ENCODE measurements at places on chromosomes 11 and 22. TPM values are rescaled to one million over a fixed set of nuclear protein-coding genes. Genes with fewer than 3 reads are reported as not detected.

DNA sequence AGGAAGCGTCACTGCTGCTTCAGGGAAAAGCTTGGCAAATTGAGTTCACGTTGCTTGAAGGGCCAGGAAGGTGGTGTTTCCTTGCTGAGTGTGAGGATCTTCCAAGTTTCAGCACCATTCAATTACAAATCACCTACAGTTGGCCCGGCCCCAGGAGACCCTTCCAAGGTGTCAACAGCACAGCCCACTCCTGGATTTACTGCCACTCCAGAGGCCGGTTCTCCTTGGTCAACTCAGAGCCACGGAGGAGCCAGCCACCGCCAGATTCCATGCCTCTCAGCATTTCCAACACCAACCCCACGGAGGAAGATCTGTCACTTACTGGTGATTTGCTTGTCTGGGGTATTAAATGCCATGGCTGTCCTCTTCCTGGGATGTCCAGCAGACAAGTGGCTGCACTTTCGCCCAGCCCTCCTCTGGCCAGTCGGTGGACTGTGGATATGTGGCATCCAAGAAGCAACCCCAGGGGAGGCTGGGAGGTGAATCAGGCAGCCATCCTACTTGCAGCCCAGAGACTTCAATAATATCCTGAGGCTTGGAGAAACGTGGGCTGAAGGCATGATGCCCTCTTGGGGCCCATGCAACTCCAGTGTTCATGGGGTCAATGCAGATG is 74.1 kb upstream of the SHANK2 start:
- H3K4me1 ChIP-seq = no peaks in the 10 kb centered on the region
- no peak for DNase-seq

The KLHDC7B gene
- 5.1 TPM for total RNA-seq

The NRXN2 gene
- 0.55 TPM for total RNA-seq

DNA sequence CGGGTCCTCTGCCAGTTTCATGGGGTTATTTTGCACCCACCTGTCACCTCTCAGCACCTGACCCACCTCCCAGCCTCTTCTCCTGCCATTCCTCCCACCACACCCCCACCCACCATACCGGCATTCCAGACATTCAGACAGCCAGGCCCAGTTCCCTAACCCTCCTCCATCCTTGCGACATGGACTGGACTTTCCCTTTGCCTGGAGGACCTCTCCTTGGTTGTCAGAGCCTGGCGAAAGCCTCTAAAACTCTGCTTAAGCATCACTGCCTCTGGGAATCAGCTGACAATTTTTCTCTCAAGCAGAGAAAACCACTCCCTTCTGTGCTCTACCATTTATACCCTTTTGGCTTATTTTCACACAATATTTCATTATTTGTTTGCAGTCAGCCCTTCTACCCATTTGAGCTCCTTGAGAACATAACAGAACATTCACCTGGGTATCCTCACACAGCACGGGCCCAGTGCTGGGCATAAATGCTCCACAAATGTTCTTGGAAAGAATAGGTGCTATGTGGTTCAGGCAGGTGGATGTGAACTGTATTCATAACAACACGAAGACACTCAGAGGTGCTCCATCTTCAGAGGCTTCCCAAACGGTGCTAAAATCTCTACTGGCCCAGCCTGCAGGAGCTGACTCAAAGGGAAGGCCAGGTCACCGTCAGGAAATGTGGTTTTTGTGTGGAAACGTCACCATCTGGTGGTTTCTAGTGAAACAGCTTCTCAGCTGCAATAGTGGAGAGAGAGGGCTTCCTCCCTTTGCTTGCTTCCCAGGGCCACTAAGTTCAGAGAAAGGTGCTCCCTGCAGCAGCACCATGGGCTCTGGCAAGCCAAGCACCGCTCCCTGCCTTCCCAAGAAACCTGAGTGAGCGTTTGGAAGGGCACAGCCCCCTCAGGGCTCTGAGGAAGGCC is 10.4 kb downstream of the SPATA19 start:
- H3K27ac ChIP-seq = no peak overlapping the region
- DNase-seq = no peak
- H3K36me3 ChIP-seq = no peaks in the 10 kb centered on the region
- no peaks in the 10 kb centered on the region for H3K27me3 ChIP-seq
- H3K4me3 ChIP-seq = no peak overlapping the region

- H3K36me3 ChIP-seq = no peaks in the 10 kb centered on the region
- H3K27me3 ChIP-seq = no peaks in the 10 kb centered on the region
- H3K4me1 ChIP-seq = no peaks in the 10 kb centered on the region
Measured at GRCh38 chr22:22884888-22885840, 2.5 kb upstream of the IGLL5 start.

GRCh38 chr11:120259241-120259640 is 19.3 kb downstream of the POU2F3 start:
- no peaks in the 10 kb centered on the region for H3K36me3 ChIP-seq
- DNase-seq = no peak
- H3K4me3 ChIP-seq = no peak overlapping the region
- peaks cover 4% of the 10 kb centered on the region for H3K27me3 ChIP-seq

The BTBD18 gene
- not detected for total RNA-seq

GRCh38 chr11:13229711-13230318 is 47.8 kb upstream of the BMAL1 start:
- no peak for DNase-seq
- no peak overlapping the region for H3K4me3 ChIP-seq
- H3K4me1 ChIP-seq = no peaks in the 10 kb centered on the region
- H3K36me3 ChIP-seq = no peaks in the 10 kb centered on the region
- H3K27ac ChIP-seq = no peak overlapping the region
- H3K27me3 ChIP-seq = no peaks in the 10 kb centered on the region

GRCh38 chr22:49203859-49204598 is 623.6 kb downstream of the BRD1 start:
- H3K36me3 ChIP-seq = no peaks in the 10 kb centered on the region
- no peak overlapping the region for H3K27ac ChIP-seq
- DNase-seq = no peak

DNA sequence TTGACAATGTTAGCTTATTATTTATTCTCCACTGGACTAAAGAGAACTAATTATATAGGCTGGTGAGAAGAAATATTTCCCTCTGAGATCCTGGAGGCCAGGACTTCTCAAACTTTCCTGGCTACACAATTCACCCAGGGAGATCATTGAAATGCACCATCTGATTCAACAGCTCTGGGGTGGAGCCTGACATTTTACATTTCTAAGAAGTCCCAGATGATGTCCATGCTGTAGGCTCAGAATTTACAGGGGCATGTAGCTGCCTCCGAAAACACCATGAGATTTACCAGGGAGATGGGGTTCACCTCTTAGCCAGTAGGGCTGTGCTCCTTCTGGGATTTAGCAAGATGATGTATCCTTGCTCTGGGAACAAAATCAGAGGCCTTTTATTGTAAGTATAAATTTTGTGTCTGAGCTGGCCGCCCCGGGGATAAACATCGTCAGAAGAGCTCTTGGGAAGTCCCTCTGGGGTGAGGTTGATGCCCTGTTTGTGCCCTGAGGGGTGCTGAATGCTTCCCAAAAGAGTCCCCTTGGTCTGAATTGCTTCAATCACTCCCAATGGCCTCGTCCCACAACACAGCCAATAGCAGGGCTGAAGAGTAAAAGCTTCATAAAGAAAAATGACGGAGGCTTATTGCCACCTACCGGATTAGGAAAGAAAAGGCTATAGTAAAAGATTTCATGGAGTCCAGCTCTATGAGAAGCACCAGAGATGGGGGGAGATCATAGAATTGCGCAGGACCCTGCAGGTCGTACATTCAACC is 33.4 kb upstream of the API5 start:
- H3K4me1 ChIP-seq = no peaks in the 10 kb centered on the region
- no peak for DNase-seq
- no peak overlapping the region for H3K4me3 ChIP-seq
- H3K27ac ChIP-seq = no peak overlapping the region

DNA sequence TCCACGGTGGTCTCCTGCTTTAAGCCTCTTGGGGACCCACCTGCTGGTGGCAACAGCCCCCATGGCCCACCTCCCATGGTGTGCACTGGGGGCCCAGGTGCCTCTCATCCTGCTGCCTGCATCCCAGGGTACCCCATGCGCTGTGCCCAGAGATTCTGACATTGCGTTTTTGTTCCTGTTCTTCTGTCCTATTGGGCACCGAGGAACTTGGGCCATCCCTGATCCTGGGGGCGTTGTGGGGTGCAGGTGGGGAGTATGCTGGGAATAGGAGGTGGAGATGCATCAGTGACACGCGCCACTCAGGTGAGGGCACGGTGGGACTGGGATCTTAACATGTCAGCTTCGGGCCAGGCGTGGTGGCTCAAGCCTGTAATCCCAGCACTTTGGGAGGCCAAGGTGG is 12.4 kb upstream of the NAP1L4 start:
- no peak overlapping the region for H3K4me3 ChIP-seq
- no peak overlapping the region for H3K27ac ChIP-seq
- no peaks in the 10 kb centered on the region for H3K4me1 ChIP-seq
- peaks cover 20% of the 10 kb centered on the region for H3K36me3 ChIP-seq
- no peak for DNase-seq
- H3K27me3 ChIP-seq = no peaks in the 10 kb centered on the region

GRCh38 chr22:32660292-32660691 is 141.2 kb upstream of the TIMP3 start:
- DNase-seq = peak; percentile 4
- no peaks in the 10 kb centered on the region for H3K36me3 ChIP-seq
- H3K27me3 ChIP-seq = no peaks in the 10 kb centered on the region
- H3K4me1 ChIP-seq = no peaks in the 10 kb centered on the region

GRCh38 chr11:129145276-129145675 is 46.8 kb downstream of the ARHGAP32 start:
- no peaks in the 10 kb centered on the region for H3K27me3 ChIP-seq
- H3K4me1 ChIP-seq = no peaks in the 10 kb centered on the region
- H3K27ac ChIP-seq = no peak overlapping the region
- no peak for DNase-seq

The MPPED1 gene
- total RNA-seq = not detected

- H3K4me1 ChIP-seq = no peaks in the 10 kb centered on the region
- H3K27me3 ChIP-seq = no peaks in the 10 kb centered on the region
- H3K27ac ChIP-seq = no peak overlapping the region
- H3K36me3 ChIP-seq = peaks cover 12% of the 10 kb centered on the region
Measured at GRCh38 chr11:45982656-45983470, 60.4 kb downstream of the LARGE2 start.

DNA sequence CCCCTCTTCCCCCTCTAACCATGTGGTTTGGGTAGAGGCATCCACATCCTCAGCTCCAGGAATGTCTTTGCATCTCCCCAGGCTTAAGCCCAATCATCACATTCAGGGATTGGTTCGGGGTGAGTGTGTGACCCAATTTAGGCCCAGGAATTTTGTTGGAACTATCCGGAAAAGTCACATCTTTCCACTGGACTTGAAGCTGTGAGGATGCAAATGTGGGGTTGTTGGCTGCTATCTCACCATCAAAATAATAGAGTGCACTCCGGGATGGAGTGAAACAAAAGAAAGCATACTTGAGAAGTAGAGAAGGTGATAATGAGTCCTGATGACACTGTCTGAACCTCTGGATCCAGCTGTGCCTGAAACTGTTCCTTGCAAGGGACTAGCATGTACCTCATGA is 33.8 kb upstream of the OLFML1 start:
- H3K27me3 ChIP-seq = no peaks in the 10 kb centered on the region
- H3K4me3 ChIP-seq = no peak overlapping the region
- no peak overlapping the region for H3K27ac ChIP-seq
- DNase-seq = no peak

DNA sequence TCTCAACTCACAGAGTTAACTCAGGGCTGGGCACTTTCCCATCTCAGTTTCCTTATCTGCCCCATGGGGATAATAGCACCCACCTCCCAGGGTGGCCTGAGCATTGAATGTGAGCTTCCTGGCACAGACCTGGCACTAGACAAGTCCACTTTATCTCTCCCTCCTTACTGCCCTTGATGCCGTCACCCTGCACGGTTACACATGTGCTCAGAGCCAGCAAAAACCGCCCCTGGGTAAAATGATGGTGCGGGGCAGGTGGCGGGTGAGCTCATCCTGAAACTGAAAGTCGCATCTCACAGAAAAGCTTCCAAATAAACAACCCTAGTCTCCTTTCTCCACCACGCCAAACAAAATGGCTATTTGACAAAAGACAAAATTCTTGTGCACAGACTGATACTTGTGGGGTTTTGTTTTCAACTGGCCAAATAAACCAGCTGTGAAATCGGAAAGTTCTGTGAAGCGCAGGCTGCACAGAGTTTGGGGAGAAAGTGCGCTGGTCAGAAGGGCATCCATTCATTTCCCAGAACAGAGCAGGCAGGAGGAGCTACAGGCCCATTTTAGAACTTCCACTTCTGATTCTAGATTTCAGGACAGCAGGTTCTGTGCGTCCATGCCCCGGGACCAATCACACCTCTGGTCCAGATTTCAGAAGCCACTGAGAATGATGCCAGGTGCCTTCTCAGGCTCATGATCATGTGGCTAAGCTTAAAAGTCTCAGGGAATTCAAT is 138.1 kb downstream of the SHANK2 start:
- no peaks in the 10 kb centered on the region for H3K36me3 ChIP-seq
- H3K4me1 ChIP-seq = no peaks in the 10 kb centered on the region
- H3K27me3 ChIP-seq = no peaks in the 10 kb centered on the region
- no peak overlapping the region for H3K27ac ChIP-seq

- no peaks in the 10 kb centered on the region for H3K36me3 ChIP-seq
- no peaks in the 10 kb centered on the region for H3K27me3 ChIP-seq
- no peak for DNase-seq
Measured at GRCh38 chr22:24985826-24986214, 33.3 kb downstream of the KIAA1671 start.

The OR56A4 gene
- not detected for total RNA-seq
